ENCODE measurements at places on chromosomes 7 and 10.

DNA sequence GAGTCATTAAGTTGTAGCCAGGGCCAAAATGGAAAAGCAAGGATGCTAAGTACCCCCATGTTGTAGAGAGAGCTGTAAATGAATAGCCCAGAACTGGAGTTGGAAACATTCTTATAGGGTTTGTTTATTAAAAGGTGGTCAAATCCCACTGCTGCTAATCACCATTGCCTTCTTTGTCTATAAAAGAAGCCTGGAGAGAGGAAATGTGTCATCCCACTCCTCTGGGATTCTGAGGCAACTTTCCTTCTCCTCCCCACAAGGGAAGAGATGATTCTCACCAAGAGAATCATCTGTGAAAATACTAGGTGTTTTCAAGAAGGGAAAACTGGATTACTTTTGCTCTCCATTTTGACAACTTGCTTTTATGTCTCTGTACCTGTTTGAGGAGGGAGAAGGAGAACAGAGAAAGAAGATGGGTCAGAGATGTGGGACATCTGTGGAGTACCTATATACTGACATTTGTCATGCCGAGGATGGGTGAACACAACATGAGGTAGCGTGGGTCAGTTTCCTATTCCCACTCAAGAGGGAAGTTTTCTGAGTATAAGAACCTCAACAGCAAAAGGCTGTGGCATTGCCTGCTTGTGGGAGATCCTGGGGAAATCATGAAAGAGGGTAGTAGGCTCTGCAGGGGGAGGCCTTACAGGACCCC lies 262.2 kb downstream of the KIF20B start:
- no peak for DNase-seq

DNA sequence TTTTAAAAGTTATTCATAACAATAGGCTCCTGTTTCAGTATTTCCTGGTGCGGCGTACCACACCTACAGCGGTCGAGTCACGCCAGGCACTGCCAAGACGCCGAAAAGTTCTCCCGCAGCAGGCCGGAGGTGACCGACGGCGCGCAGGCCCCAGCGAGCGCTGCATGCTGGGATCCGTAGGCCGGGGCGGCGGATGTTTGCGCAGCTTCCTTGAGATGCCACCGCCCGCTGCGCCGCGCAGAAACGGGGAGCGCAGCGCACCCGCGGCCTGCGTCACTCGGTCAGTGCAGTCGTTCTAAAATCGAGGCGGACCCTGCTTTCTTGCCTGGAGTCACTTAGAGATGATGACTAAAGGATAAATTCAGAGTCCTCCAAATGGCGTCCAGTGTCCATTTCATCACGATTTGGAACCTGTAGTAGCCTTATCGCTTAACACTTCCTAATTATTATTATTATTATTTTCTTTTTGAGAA lies 1.3 kb upstream of the KIF11 start:
- DNase-seq, result peak; percentile 97

GRCh38 chr10:1209355-1209979 lies 153.3 kb downstream of the WDR37 start:
- DNase-seq, result no peak

DNA sequence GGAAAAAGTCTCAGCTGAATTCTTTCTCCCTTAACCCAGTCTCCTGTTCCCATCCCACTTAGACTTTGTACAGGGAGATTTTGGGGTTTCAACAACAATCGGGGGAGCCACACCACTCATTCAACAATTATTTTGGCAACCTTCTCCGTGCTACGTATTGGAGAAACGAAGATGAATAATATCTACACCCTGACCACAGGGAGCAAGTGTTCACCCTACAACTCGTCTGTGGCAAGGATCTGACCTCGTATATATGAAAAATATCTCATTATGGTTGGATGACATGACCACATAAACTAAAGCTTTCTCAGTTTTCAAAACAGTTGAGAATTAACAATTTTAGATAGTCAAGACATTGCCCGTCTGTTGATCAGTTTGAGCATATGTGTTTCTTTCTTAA lies 302.1 kb downstream of the CACNA2D1 start:
- no peak for DNase-seq

- no peak for DNase-seq
Observed at GRCh38 chr7:95867309-95867708, 95.0 kb downstream of the DYNC1I1 start.

- no peak for DNase-seq
Observed at GRCh38 chr7:85462671-85463070, 275.8 kb upstream of the SEMA3D start.

DNA sequence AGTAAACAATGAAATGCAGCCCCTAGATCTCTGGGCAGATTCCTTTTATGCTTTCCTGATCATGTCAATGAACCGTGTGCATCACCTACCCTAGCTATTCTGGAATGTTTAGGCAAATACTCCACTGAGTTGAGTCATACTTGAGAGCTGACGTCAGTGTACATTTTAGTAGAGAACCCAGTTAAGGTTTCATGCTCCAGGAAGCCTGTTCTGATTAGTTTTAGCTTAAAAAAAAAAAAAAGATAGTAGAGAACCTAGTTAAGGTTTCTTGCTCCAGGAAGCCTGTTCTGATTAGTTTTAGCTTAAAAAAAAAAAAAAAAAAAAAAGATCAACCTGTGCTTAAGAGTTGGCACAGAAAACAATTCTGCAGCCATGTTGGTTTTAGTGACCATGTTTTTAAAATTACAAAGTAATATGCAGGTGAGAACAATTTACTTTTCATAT lies 3.7 kb upstream of the MCU start:
- DNase-seq, result no peak

DNA sequence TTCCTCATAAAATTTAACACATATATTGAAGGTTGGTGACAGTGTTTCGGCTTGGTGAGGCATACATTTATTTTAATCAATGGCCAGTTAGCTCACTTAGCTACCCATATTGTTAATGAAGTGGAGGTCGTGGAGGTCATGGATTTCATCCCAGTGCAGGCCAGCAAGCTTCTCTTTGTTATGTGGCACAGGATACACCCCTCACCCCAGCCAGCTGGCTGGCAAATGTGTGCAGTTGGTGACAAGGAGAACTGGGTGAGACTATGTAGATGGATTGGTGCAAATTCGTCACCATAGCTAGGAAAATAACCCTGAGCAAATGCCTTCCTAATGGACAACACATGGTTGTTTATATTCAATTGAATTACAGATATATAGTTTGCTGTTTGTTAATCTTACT lies 50.5 kb upstream of the FOXP2 start:
- no peak for DNase-seq

DNA sequence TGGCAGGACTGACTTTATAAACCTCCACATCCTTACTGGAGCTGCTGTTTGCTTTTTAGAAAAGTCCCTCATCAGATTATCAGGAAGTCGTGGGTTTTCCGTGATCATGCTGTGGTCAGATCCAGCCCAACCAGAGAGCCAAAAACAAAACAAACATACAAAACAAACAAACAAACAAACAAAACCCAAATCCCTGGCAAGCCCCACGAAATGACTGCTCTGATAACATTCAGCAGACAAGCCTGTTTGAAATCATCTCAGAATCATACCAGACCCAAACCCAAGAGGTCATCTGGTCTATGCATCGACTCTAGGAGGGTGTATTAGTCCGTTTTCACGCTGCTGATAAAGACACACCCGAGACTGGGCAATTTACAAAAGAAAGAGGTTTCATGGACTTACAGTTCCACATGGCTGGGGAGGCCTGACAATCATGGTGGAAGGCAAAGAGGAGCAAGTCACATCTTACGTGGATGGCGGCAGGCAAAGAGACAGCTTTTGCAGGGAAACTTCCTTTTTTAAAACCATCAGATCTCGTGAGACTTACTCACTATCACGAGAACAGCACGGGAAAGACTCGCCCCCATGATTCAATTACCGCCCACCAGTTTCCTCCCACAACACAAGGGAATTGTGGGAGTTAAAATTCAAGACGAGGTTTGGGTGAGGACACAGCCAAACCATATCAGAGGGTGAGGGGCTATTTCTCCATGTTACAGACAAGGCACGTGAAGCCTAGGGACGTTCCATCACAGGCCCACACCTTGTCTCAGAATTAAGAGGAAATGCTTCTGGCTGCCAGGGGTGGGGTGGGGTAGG lies 85.7 kb downstream of the PARP12 start:
- DNase-seq, result no peak

GRCh38 chr10:48517911-48518811 lies 86.7 kb downstream of the ARHGAP22 start:
- DNase-seq, result no peak

- no peak for DNase-seq
Observed at GRCh38 chr7:53531-53930, 138.8 kb upstream of the FAM20C start.

DNA sequence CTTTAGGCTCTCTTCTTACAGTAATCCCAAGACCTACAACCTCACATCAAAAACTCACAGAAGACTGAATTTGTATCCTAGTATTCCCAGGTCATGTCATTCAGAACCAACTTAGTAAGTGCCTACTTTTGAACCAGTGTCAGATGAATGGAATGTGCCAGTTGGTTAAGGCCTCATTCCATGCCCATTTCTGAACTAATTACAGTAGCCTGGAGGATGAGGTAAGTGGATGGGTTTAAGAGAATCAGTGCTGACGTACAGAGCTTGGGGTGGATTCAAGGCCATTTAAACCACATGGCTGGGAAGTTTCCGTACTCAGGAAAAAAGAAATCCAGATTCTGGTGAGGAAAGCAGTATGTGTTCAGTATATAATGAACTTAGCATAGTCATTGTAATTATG lies 21.9 kb upstream of the FOXP2 start:
- DNase-seq, result no peak

- peak; percentile 51 for DNase-seq
Observed at GRCh38 chr10:61452655-61453641, at the start of gene TMEM26. Gene TMEM26 (minus strand): TSS chr10:61453381. CDS start chr10:61453081, 300 bp downstream.

DNA sequence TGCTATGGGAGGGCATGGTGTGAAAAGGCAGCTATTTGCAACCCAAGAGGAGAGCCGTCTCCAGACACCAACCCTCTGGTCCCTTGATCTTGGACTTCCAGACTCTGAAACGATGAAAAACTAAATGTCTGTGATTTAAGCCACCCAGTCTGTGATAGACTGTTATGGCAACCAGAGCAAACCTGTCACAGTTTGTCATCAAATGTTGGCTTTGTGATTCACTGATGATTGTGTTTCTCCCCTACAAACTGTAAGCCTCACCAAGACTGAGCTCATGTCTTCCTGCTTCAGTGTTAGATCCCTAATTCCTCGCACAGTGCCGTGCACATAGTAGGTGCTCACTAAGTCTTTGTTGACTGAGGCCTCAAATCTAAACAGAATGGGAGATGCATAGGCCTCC lies 224.6 kb upstream of the PITRM1 start:
- no peak for DNase-seq

GRCh38 chr7:31734456-31734855 lies 47.4 kb downstream of the PPP1R17 start:
- no peak for DNase-seq

DNA sequence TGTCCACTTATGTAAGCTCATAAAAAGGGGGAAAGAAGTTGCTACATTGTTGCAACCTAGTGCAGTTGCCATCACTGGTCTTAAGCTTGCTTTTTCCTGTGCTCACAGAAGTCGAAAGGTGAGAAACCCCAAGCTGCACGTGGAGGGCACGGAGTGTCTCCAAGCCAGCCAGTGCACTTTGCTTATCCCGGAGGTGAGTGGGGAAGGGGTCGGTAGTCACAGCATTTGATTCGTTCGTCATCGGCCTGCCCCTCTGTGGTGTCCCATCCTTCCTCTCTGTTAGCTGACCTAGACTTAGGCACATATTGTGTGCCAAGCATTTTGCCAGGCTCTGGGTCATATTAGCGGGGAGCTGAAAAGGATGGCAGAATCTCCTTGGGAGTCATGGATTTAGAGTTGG lies 50.5 kb downstream of the DENND11 start:
- DNase-seq, result no peak

DNA sequence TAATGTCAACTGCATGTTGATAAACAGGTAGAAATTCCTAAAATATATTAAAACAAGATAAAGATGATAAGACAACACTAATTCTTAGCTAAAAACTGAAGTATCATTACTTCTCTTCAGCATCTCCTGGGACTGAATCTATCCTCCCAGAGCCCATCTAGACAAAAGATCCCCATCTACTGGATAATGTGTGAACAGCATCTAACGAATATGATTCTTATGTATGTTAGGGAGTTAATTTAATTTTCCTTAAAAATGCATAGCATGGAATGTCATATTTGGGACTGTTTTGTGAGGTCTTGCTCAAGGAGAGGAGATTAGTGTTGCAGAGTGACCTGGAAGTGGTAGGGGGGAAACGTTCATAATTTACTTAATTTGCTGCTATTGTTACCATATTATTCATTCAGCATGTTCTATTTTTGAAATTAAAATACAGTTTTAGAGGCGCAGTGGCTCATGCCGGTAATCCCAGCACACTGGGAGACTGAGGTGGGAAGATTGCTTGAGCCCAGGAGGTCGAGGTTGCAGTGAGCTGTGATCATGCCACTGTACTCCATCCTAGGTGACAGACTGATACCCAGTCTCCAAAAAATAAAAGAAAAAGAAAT lies 305.1 kb upstream of the CSTF2T start:
- no peak for DNase-seq

DNA sequence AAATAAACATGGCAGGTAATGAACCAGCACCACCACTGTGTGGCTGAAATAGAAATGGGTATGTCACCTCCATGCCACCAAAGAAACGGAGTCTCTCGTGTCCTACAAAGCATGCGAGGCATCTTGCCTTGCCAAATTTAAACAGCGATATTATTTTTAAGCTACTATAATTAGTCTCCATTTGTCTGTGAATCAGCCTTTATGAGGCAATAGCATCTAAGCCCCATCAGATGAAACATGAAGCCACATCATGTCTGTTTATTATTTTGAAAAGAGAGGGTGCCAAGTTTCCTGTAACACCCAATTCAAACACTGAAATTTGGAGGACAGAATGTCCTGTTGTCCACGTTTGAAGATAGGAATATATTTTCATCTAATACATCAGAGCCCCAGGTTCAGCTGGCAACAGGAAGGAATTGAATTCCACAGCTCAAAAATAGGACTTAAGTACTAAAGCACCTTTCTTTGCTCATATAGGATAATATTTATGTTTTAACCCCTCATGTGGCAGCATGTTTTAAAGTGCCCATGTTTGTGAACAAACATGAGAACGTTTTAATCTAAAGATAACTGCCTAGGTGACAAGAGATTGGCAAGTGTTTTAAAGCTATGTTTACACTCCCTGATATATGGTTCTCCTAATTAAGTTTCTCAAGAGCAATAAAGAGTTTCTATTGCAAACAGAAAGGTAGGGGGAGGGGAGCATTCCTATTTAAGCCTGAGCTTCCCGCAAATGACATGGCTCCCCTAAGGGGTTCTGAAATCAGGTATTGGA lies 86.8 kb downstream of the SORBS1 start:
- DNase-seq, result no peak
